ENCODE measurements at places on chromosomes 6 and 20.

DNA sequence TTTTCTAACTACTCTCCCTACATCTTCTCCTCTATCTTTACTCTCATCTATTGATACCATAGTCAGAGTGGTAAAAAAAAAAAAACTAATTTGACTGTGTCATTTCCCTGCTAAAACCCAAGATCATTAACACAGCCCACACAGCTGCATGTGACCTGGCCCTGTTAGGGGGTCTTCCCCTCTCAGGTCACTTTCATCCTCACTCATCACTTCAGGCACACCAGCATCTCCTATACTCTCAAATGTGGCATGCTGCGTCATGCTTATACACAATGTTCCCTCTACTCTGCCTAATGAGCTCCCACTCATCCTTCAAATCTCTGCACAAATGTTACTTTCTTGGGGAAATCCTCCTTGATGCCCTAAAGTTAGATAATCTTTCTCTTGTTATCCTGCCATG, 86.8 kb downstream of the CDK19 start:
- no peak for DNase-seq

- no peak for DNase-seq
Observed at GRCh38 chr6:15668918-15669317, 6.1 kb upstream of the DTNBP1 start.

DNA sequence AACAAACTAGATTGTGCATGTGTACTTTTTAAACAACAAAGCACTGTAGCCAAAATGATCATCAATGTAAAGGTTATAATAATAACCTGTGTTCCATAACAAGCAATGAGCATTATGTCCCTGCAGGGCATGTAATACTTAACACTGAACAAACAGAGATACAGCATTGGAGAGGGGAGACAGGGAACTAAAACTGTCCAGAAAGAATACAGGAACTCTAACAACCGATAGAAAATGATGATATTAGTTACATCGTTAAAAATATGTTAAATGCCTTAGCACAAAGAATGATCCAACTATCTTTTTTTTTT, 80.5 kb downstream of the COL9A1 start:
- no peak for DNase-seq

DNA sequence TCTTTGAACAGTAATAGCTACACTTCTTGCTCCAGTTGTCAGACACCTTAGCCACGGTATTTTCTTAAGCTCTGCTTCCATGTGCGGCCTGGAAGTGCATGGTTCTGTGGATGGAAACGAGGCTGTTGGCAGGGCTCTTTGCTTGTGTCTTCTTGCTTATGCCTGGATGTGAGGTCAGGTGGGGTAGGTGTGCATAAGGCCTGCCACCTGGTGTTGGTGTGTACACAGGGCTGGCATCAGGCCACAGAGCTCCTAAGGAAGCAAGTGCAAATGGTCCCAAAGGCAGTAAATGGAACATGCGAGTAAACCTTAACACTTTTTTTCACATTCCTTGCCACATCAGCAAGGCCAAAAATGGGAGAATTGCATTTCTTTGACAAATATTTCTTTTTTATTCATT, 158.1 kb upstream of the GMDS start:
- DNase-seq, result no peak

GRCh38 chr20:62359043-62359490, 8.0 kb downstream of the LAMA5 start:
- DNase-seq, result no peak

DNA sequence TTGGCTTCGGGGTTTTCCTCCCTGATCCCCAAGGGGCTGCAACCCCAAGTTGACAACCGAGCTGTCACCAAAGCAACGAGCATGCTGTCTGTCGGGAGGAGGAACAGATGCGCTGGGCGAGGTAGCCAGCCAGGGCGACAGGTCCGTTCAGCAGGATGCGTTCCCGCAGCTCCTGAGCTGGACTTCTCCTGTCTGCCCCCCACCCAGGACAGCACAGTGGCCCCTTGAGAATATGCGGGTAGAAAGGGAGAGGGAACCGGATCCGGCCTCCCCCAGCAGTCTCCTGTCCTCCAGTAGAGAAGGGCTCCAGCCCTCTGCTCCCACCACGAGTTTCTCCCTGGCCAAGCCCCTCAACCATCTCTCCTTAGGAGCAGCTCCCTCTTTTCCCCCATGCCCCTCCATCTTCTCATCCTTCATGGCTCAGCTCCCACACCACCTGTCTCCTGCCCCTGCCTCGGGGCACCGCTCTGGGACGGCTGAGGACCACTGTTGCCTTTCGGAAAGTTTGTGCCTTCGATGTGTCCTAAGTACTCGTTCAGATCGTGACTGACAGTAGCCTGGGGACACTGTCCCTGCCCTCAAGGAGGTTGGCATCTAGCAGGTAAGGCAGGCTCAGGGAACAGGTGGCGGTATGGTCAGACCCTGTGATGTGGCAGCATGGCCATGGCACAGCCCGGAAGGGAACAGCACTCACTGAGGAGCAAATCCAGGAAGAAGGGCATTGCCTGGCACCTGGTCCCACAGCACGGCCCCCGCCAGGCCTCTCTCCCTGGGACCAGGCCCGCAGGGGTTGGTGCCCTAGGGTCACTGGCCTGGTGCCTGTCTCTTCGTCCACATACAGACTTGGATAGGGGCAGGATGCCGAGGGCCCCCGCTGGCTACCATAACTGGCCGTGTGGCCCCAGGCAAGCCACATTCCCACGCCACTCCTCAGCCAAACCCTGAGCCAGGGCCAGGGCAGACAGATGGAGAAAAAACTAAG, 96.3 kb downstream of the ASXL1 start:
- no peak for DNase-seq

Data from inflammatory macrophage (primary cell).